ENCODE measurements at places on chromosomes 5 and 9.

- DNase-seq = no peak
Measured at GRCh38 chr5:81183811-81184748, 49.0 kb upstream of the CKMT2 start.

GRCh38 chr5:168611165-168611564, 32.0 kb upstream of the PANK3 start:
- no peak for DNase-seq

- DNase-seq = no peak
Measured at GRCh38 chr5:22471154-22471553, 382.0 kb downstream of the CDH12 start.

- no peak for DNase-seq
Measured at GRCh38 chr9:72292256-72292682, 72.7 kb downstream of the ZFAND5 start.

DNA sequence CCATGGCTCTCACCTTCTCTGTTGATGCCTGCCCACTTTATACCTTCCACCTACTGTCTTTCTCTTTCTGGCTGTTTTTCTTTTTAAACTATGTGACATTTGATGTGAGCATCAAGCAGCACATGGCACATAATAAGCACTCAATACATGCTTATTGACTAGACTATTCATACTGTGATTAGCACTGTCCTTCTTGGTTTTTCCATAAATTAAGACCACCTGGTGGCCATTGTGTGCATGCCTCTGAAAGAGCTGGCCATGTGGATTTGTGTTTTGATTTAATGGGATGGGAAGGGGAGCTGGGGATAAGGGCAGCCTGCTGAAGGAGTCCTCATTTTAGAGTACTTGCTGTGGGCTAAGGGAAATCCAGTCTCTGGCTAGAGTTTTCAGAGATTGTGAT, 79.4 kb downstream of the ARHGEF28 start:
- no peak for DNase-seq

DNA sequence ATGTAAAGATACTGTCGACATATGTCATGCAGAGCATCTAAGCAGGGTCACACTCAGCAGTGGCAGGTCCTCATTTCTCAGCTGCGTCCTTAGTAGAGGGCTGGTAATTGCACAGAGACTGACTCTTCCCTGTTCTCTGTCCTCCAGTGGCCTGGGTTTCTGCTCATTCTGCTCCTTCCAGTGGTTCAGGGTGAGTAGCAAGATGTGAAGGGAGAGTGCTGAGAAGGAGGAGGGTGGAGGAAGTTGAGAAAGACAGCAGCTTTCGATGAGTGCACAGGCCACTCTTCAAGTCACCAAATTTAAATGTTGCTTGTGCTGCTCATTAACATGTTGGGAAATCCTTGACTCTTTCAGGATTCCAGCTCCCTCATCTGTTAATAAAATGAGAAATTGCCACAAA, 203.9 kb downstream of the FBXL7 start:
- DNase-seq = no peak

DNA sequence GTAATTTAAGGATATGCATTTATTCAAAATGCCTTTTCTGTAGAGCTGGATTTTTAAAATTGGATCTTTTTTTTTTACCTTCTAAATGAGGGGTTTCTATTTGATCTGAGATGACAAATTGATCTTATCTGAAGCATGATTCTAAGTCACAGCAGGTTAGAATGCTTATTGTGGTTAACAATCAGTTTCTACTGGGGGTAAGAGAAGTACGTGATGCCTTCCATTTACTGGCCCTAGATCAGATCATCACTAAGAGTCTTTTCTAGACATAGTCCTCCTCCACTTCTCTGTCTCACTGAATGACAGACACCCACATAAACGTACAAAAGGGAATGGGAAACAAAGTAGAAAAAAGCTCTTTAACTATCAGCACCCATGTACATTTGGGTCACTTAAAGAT, 231.9 kb downstream of the DMAC1 start:
- no peak for DNase-seq

GRCh38 chr5:176188085-176188484, 50.1 kb upstream of the SIMC1 start:
- no peak for DNase-seq

DNA sequence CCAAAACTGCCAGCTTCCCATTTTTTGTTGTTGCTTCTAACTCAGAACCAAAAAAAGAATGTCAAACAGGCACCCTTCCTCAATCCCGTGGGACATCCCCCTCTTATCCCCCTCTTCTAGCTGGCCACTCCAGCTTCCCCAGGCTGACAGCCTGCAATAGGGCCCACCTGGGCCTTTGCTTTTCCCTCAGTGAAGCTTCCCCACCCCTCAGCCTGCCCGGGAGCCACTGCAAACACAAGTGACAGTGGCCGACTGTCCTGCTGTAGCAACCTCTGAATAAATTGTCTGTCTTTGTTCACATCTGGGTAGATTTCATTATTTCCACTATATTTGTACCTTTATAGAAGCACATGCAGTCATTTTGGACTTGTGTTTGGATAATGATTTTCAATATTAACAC, 245.3 kb downstream of the GADD45G start:
- DNase-seq = no peak

GRCh38 chr5:160565376-160565775, 143.7 kb downstream of the PTTG1 start:
- DNase-seq = no peak

- DNase-seq = no peak
Measured at GRCh38 chr9:117796681-117797080, 92.5 kb downstream of the TLR4 start.

DNA sequence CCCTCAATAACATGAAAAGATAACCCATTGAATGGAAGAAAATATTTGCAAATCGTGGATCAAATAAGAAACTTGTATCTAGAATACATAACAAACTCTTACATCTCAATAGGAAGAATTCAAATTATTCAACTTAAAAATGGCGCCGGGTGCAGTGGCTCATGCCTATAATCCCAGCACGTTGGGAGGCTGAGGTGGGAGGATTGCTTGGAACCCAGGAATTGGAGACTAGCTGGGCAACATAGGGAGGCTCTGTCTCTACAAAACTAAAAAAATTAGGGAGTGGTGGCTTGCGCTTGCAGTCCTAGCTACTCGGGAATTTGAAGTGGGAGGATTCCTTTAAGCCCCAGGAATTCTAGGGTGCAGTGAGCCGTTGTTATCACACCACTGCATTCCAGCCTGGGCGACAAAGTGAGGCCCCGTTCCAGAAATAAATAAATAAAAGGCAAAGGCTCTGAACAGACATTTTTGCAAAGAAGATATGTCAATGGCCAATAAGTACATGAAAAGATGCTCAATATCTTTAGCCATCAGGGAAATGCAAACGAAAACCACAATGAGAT, 21.5 kb upstream of the TBC1D2 start:
- DNase-seq = no peak

DNA sequence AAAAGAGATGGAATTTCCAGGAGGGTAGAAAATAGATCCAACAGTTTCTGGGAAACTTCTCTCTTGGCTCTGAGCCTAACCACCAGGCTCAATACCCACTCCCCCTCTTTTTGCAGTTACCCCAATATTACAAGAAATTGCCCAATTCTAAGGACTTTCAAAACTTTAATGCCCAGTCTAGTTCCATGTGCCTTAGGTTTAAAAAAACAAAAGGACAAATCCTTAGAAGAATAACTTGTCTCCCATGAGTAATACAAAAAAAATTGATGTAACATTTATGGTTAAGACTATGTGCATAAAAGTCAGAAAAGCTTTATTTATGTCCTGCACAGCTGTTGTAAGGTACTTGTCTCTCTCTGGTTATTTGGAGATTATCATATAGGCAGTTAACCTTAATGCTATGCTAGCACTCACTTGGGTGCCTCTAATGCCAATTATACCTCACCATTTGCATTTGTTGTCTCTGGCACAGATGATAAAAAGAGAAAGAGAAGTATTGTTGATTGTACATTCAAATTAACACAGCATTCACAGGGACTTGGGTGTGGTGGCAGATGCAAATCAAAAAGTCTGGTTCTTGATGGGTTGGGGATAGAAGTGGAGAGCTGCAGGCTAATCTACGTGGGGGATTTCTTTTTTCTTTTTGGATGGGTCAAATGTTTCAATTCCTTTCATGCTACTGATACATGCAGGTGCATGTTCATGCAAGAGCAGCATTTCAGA, 159.4 kb downstream of the PIK3R1 start:
- no peak for DNase-seq

DNA sequence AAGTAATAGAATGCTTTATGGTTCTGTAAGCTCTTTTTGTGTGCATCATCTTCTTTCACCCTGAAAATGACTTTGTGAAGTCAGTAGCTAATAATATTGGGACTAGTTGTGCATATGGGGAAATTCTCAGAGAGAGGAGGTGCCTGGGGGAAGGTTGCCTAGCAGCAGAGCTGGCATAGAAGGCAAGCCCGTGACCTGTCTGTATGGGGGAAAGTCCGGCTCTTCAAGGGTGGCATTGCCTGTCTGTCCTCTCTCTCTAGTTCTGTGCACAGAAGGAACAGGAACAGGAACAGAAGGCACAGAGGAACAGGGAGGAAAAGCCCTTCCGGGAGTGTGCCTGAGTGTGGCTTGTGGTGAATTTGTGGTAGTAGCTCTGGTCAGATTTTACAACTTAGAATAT, 33.1 kb downstream of the SH3GL2 start:
- no peak for DNase-seq

GRCh38 chr9:35606138-35606504, 1.1 kb downstream of the TESK1 start:
- no peak for DNase-seq

DNA sequence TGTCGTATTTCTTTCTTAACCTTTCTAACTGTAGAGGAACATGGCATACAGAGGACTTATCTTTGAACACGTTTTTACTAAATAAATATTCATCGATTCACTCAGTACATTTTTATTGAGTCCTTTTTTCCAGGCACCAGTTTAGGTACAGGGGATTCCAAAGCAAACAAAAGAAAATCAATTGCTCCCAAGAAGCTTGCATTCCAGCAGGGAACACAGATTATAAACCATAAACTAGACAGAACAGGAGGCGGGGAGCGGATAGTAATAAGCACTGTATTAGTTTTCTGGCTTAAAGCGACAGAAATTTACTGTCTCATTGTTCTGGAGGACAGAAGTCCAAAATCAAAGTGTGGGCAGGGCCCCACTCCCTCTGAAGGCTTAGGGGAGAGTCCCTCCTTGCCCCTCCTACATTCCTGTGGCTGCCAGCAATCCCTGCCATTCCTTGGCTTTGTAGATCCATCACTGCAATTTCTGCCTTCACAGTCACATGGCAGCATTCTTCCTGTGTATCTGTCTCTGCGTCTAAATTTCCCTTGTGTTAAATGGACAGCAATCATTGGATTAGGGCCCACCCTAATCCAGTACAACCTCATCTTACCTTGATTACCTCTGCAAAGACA, 115.5 kb downstream of the COL23A1 start:
- peak; percentile 4 for DNase-seq

GRCh38 chr5:5475975-5476374, 53.5 kb downstream of the ICE1 start:
- no peak for DNase-seq

GRCh38 chr5:40223884-40224402, 455.8 kb upstream of the PTGER4 start:
- DNase-seq = no peak

DNA sequence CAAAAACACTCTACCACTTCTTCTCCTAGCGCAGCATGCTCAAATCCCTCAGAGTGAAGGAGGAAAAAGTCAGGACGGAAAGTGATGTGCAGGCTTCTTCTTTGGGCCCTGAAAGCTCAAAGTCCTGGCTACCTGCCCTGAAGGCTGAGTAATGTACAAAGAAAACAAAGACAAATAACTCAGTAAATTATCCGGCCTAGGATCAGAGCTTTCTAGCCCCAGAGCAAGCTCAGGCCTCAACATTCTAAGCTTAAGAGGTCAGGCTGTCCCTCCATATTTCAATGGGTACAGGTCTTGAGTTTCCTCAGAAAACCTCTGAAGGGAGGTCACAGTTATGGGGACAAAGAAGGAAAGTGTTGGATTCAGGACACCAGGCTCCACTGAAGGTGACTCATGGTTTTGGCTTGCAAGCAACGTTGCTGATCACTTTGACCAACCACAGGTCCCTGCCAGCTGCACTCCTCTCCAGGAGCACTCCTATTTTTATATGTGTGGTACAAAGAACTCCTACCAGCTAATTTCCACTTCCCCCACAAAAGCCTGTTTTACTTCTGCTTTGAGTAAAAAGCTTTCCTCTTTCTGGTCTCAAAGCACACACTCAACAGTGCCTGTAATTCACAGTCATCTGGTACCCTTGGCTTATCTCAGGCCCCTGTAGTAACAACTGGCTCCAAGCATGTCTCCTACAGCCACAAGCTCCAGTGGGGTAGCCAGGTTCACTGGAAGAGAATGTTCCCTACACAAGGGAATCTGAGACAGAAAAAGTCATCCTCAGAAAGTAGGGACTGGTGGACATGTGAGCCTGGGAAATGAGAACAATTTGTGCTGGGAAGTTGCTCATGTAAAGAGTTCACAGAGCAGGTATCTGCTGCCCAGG, 115.7 kb downstream of the UGCG start:
- no peak for DNase-seq

DNA sequence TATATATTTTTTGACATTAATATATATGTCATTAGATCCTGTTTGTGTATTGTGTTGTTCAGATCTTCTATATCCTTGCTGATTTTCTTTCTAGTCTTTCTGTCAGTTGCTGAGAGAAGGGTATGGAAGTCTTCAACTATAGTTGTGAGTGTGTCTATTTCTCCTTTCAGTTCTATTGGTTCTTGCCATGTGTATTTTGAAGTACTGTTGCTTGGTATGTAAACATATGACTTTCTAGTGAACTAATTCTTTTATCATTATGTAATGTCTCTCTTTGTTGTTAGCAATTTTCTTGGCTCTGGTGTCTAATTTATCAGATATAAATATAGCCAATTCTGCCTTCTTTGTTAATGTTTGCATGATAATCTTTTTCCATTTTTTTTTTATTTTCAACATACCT, 84.3 kb upstream of the CAST start:
- no peak for DNase-seq

- DNase-seq = no peak
Measured at GRCh38 chr5:174071484-174071883, 26.0 kb downstream of the NSG2 start.

GRCh38 chr9:76534026-76534425, 75.0 kb downstream of the GCNT1 start:
- no peak for DNase-seq
